Activated CD4-positive, alpha-beta memory T cell treated with anti-CD3 and anti-CD28 coated beads, Interleukin-2, amount 10 ng/mL, durations not matched to agents 7 days and 5 days (primary cell): ENCODE measurements at places on chromosomes 11 and 22. TPM values are rescaled to one million over a fixed set of nuclear protein-coding genes. Genes with fewer than 3 reads are reported as not detected.

DNA sequence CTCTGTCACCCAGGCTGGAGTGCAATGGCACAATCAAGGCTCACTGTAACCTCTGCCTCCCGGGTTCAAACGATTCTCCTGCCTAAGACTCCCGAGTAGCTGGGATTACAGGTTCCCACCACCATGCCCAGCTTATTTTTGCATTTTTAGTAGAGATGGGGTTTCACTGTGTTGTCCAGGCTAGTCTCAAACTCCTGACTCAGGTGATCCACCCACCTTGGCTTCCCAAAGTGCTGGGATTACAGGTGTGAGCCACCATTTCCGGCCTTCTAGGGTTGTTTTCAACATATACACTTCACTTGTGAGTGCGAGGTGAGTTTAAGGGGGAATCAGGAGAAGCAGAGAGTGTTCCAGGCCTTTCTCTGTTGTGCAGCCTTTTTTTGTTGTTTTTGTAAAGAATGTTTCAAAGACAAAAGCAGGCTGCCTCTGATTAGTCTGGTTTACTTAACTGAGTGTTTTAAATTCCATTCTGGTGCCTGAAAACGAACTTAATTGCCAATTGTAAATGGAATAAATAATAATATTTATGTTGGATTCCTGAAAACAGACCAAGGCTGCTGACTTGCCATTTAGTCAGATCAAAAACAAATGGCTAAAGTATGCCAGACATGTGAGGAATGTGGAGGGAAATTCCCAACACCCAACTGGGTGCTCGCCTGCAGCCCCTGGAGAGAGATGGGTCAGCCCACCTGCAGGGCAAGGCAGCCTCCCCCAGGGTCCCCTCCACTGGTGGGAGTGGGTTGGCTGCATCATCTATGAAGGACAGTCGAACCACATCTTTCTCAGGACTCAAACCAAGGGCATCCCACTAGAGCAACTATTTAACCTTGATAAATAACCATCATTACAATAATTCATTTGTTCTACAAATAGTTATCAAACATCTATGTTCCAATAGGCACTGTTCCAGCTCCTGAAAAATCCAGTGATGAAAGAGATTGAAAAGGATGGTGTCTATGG, 4.6 kb upstream of the RANGAP1 start:
- no peak for DNase-seq
- no peaks in the 10 kb centered on the region for H3K36me3 ChIP-seq
- H3K4me3 ChIP-seq, result no peak overlapping the region
- H3K27ac ChIP-seq, result no peak overlapping the region
- H3K4me1 ChIP-seq, result peaks cover 15% of the 10 kb centered on the region

GRCh38 chr11:45576461-45577215, 88.8 kb downstream of the CHST1 start:
- no peak overlapping the region for H3K27ac ChIP-seq
- H3K4me1 ChIP-seq, result no peaks in the 10 kb centered on the region
- H3K36me3 ChIP-seq, result no peaks in the 10 kb centered on the region
- DNase-seq, result no peak

- no peaks in the 10 kb centered on the region for H3K36me3 ChIP-seq
- H3K4me3 ChIP-seq, result no peak overlapping the region
- no peaks in the 10 kb centered on the region for H3K27me3 ChIP-seq
- no peak overlapping the region for H3K27ac ChIP-seq
- H3K4me1 ChIP-seq, result no peaks in the 10 kb centered on the region
These were observed 101.6 kb upstream of the PARVA start for GRCh38 chr11:12275818-12276217.

- DNase-seq, result no peak
- H3K4me3 ChIP-seq, result no peak overlapping the region
- H3K27me3 ChIP-seq, result peaks cover 19% of the 10 kb centered on the region
- no peak overlapping the region for H3K27ac ChIP-seq
- H3K4me1 ChIP-seq, result no peaks in the 10 kb centered on the region
These were observed 57.5 kb downstream of the C22orf31 start for GRCh38 chr22:29003975-29004646.

GRCh38 chr11:114348200-114349191, 51.8 kb downstream of the C11orf71 start:
- no peak overlapping the region for H3K4me3 ChIP-seq
- no peaks in the 10 kb centered on the region for H3K27me3 ChIP-seq
- no peak overlapping the region for H3K27ac ChIP-seq
- no peaks in the 10 kb centered on the region for H3K36me3 ChIP-seq
- H3K4me1 ChIP-seq, result peaks cover 13% of the 10 kb centered on the region

- H3K4me3 ChIP-seq, result no peak overlapping the region
- no peak overlapping the region for H3K27ac ChIP-seq
- peaks cover 4% of the 10 kb centered on the region for H3K27me3 ChIP-seq
- DNase-seq, result no peak
- H3K36me3 ChIP-seq, result no peaks in the 10 kb centered on the region
These were observed 53.7 kb downstream of the GALNT18 start for GRCh38 chr11:11567936-11568650.

GRCh38 chr11:90223248-90223585, 368 bp upstream of the CHORDC1 start:
- peaks cover 23% of the 10 kb centered on the region for H3K36me3 ChIP-seq
- peaks cover 41% of the 10 kb centered on the region for H3K4me1 ChIP-seq
- no peaks in the 10 kb centered on the region for H3K27me3 ChIP-seq
- no peak for DNase-seq

- no peaks in the 10 kb centered on the region for H3K36me3 ChIP-seq
- H3K4me3 ChIP-seq, result no peak overlapping the region
- no peak overlapping the region for H3K27ac ChIP-seq
- peaks cover 42% of the 10 kb centered on the region for H3K27me3 ChIP-seq
- H3K4me1 ChIP-seq, result peaks cover 2% of the 10 kb centered on the region
These were observed 1.7 kb downstream of the SHANK2 start for GRCh38 chr11:71250523-71251150.

PATE4 gene
- total RNA-seq, result not detected

DDB1 gene
- total RNA-seq, result 174 TPM
